ENCODE measurements at places on chromosomes 7 and 10.

DNA sequence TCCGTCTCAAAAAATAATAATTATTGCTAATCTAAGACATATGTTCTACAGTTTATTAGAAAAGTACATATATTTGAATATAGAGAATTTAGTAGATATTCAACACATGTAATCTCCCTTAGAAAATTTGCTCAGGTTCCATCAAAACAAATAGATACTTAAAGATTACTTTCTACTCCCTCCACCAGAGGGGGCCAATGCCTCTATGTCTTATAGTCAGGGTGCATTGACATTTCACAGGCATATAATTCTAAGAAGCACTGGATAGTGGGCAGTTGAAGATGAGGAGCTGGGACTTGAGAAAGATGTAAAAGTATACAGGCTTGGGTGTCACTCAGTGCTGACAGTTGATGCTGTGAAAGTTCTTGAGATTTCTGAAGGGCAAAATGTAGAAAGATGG is 301.6 kb upstream of the HPS1 start:
- H3K4me1 ChIP-seq = no peaks in the 10 kb centered on the region
- no peak overlapping the region for H3K27ac ChIP-seq
- H3K4me3 ChIP-seq = no peak overlapping the region
- peak; percentile 8 for DNase-seq
- no peaks in the 10 kb centered on the region for H3K36me3 ChIP-seq

GRCh38 chr7:37526623-37527022 is 78.0 kb upstream of the ELMO1 start:
- H3K27me3 ChIP-seq = peaks cover 2% of the 10 kb centered on the region
- no peaks in the 10 kb centered on the region for H3K4me1 ChIP-seq
- no peak overlapping the region for H3K27ac ChIP-seq
- no peak overlapping the region for H3K4me3 ChIP-seq
- H3K36me3 ChIP-seq = no peaks in the 10 kb centered on the region

GRCh38 chr7:54664235-54665228 is 94.5 kb downstream of the SEC61G start:
- H3K4me3 ChIP-seq = peak overlapping the region; percentile 51
- H3K27me3 ChIP-seq = peaks cover 27% of the 10 kb centered on the region
- no peaks in the 10 kb centered on the region for H3K36me3 ChIP-seq
- no peak for DNase-seq

DNA sequence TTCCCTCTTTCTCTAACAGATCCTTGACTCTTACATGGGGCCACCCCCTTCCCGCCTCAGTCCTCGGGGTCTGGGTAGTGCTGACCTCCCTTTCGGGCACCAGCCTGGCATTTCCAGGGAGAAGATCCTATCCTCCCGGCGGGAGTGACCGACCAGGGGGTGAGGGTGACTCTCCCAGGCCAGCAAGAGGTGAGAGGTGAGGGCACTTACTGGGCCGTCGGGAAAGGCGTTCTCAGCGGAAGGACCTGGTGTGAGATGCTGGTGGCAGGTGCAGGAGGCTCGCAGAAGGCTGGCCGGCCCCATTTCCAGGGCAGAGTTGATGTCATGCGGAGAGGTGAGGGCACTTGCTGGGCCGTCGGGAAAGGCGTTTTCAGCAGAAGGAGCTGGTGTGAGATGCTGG is 4.2 kb upstream of the FOXL3 start:
- H3K36me3 ChIP-seq = no peaks in the 10 kb centered on the region
- no peak overlapping the region for H3K27ac ChIP-seq
- H3K4me3 ChIP-seq = no peak overlapping the region
- H3K27me3 ChIP-seq = peaks cover 22% of the 10 kb centered on the region

GRCh38 chr7:80302636-80303035 is 168.0 kb downstream of the GNAI1 start:
- peaks cover 2% of the 10 kb centered on the region for H3K27me3 ChIP-seq
- H3K4me3 ChIP-seq = no peak overlapping the region
- no peaks in the 10 kb centered on the region for H3K36me3 ChIP-seq
- DNase-seq = no peak
- no peaks in the 10 kb centered on the region for H3K4me1 ChIP-seq
- no peak overlapping the region for H3K27ac ChIP-seq

GRCh38 chr7:151509670-151510333 is 9.9 kb downstream of the RHEB start:
- H3K4me3 ChIP-seq = no peak overlapping the region
- 0 out of 2 replicates have a peak overlapping the region, but pooled peaks have one; percentile 5 for H3K27ac ChIP-seq
- H3K27me3 ChIP-seq = no peaks in the 10 kb centered on the region
- H3K36me3 ChIP-seq = no peaks in the 10 kb centered on the region

DNA sequence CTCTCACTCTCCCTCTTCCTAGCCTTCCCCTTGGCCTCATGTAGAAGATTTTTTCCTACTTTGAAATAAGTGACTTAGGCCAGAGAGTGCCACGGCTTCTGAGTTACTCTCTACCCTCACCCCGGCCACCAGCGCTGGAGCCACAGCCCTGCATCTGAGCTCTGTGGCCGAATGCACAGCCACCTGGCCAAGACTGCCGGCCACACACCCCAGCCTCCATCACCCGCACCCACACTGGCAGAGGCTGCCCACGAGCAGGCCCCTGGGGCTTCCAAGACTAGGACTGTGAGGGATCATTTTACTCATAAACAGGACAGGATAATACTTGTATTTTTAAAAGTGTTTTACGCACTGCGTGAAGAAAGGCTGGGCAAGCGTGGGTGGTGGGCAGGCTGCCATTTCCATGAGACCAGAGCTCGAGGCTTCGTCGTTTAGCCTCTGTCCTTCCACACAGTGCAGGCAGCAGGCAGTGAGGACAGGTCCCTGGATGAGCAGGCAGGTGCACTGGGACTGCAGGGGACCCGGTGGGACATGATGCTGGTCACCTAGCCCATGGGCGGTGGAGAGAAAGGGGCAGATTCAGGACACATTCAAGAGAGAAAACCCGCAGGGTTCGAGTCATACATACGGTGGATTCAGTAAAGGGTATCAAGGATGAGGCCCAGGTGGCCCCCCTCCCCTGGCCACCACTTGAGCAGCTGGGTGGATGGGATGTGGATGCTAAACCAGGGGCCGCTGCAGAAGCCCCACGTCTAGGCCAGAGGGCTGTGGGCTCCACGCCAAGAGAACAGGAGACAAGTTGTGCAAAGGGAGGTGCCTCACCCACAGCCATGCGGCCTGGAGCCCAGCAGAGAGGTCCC is 35.5 kb upstream of the RNF32 start:
- peaks cover 3% of the 10 kb centered on the region for H3K4me1 ChIP-seq
- no peak for DNase-seq
- no peaks in the 10 kb centered on the region for H3K27me3 ChIP-seq
- no peak overlapping the region for H3K27ac ChIP-seq
- no peak overlapping the region for H3K4me3 ChIP-seq

- H3K4me1 ChIP-seq = no peaks in the 10 kb centered on the region
- no peak overlapping the region for H3K27ac ChIP-seq
- H3K36me3 ChIP-seq = no peaks in the 10 kb centered on the region
- no peak overlapping the region for H3K4me3 ChIP-seq
- no peak for DNase-seq
These were observed 14.3 kb downstream of the CEP41 start for GRCh38 chr7:130426564-130426963.

DNA sequence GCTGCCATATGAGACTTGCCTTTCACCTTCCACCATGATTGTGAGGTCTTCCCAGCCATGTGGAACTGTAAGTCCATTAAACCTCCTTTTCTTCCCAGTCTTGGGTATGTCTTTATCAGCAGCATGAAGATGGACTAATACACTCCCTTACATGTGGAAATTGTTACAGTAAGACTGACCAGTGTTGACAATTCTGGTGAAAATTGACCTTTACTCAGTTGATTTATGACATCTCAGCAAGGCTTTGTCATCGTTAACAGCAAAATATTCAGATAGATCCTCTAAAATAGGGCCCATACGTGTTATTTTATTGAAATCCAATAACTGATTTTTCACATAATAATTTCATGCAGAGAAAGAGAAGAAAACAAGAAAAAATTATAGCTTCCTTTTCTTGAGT is 377.9 kb upstream of the SEMA3C start:
- no peak for DNase-seq
- H3K27ac ChIP-seq = peak overlapping the region; percentile 98
- H3K36me3 ChIP-seq = no peaks in the 10 kb centered on the region
- no peaks in the 10 kb centered on the region for H3K27me3 ChIP-seq
- H3K4me1 ChIP-seq = peaks cover 31% of the 10 kb centered on the region

DNA sequence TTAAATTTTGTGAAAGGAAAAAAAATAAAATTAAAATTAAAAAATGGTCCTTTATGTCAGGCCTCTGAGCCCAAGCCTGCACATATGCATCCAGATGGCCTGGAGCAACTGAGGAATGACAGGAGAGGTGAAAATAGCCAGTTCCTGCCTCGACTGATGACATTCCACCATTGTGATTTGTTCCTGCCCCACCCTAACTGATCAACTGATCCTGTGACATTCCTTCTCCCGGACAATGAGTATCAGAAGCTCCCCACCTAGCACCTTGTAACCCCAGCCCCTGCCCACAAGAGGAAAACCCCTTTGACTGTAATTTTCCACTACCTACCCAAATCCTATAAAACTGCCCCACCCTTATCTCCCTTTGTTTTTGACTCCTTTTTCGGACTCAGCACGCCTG is 972.2 kb upstream of the GHITM start:
- no peak for DNase-seq
- H3K27ac ChIP-seq = no peak overlapping the region

GRCh38 chr7:22574754-22575520 is 74.9 kb upstream of the STEAP1B start:
- no peaks in the 10 kb centered on the region for H3K4me1 ChIP-seq
- H3K27ac ChIP-seq = no peak overlapping the region
- DNase-seq = no peak
- no peak overlapping the region for H3K4me3 ChIP-seq

All from Panc1 (cell line).